ENCODE measurements at places on chromosomes 3 and 15.

GRCh38 chr3:101223016-101223415, 97.4 kb downstream of the IMPG2 start:
- no peak for DNase-seq

DNA sequence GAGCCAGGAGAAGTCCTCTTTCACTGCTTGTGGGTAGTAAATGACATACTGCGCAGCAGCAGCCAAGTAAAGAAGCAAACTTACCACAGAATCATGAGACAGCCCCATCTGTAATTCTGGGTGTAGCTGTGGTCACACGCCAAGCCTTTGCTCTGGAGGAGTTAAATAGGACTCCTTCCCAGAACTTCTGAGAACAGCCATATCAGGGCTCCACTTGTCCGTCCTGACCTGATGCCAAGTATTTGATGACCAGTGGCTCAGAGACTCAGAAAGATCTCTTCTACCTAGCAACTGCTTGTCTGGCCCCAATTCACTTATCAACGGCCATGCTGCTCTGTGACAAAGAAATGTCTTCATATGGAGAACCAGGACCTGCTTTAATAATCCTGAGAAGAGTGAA, 20.6 kb upstream of the GOLIM4 start:
- DNase-seq = no peak

DNA sequence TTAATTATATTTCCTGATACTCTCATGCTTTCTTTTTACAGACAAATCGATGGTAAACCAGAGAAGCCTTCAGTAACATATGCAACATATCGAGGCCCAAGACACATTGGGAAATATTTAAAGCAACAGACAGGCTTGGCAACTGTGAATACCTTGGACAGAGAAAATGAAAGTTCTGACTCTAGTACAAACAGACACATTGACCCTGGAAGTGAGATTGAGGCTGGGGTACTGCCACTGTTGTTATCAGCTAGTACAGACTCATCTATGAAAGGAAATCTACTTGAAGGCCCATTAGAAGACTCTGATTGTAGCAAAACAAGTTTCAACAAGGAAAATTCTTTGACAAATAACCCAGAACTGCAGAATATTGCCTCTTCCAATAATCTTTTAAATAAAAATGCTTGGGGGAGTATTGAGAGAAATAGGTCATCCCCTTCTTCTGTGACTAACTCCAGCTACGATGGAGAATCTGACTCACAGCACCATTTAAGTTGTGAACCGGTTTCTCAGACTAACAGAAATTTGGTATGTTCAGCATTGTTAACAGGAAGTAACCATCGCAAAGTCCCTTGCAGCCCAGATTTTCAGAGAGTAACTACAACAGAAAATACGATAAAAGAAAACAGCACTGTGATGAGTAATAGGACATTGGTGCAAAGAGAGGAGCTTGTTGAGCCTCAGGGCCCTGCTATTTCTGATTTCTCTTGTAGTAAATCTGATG, 50.2 kb downstream of the CRYBG3 start:
- peak; percentile 8 for DNase-seq

- no peak for DNase-seq
Measured at GRCh38 chr15:44798826-44799225, 62.5 kb downstream of the TRIM69 start.

- DNase-seq = peak; percentile 30
Measured at GRCh38 chr15:48570822-48571221, 74.7 kb downstream of the FBN1 start.

DNA sequence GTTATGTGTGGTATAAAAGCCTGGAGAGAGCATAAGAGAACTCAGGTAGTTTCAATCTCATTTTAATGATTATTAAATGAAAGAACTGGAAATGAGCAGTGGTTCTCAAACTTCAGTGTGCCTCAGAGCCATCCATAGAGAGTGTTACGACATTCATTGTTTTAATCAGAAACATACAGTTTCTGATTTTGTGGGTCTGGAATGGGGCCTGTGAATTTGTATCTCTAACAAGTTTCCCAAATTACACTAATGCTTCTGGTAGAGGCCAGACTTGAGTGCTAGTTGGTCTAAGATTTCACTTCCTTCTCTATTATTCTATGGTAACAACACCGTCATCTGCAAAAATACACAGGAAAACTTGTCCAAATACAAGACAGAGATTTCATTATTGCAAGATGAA, 292.0 kb upstream of the NECTIN3 start:
- DNase-seq = no peak

DNA sequence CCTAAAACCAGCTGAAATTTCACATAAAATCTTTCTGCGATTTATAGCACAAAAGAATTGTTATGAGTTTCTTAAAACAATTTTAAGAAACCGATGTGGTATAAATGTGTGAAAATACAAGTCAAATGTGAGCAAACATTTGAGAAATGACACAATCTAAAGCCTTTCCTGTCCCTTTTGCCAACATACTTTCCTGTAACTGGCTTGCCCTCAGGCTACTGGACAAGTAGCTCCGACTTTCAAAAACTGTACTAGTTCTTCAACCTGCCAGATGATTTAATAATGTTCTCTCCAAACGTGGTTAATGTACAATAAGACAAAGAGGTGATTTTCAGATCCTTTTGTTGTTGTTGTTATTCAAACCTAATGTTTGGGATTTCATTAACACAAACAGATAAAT, 105.9 kb upstream of the ARHGEF26 start:
- DNase-seq = no peak

DNA sequence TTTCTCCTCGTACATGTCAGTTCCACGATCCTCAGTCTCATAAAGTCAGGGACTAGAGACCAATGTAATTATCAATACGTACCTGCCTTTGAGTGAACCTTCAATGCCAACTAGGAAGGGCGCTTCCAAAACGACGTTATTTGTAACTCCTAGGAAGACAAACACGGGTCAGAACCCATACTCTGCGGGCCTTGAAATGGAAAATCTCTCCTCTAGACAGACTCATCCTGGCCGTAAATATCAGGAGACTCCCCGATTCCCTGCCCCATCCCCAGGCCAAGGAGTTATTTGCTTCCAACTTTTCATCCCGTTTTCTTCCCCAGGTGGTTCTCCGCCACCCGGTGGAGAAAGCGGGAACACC, 578 bp downstream of the OIP5 start:
- DNase-seq = no peak

DNA sequence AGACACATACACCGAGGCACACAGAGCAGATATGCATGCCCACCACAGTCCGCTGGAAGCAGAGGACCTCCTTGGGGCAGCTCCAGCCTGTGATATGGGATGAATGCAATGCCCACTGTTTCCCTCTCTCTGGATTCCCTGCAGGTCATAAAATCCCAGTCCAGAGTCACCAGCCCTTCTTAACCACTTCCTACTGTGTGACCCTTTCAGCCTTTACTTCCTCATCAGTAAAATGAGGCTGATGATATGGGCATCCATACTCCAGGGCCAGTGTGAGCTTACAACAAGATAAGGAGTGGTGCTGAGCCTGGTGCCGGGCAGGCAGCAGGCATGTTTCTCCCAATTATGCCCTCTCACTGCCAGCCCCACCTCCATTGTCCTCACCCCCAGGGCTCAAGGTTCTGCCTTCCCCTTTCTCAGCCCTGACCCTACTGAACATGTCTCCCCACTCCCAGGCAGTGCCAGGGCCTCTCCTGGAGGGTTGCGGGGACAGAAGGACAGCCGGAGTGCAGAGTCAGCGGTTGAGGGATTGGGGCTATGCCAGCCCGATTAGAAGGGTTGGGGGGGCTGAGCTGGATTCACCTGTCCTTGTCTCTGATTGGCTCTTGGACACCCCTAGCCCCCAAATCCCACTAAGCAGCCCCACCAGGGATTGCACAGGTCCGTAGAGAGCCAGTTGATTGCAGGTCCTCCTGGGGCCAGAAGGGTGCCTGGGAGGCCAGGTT, at the start of gene GNAT1:
Gene GNAT1 (plus strand): TSS at position 675 of the 725 bp plus-strand sequence. CDS start 116 bp downstream, outside the sequence.
- no peak for DNase-seq

DNA sequence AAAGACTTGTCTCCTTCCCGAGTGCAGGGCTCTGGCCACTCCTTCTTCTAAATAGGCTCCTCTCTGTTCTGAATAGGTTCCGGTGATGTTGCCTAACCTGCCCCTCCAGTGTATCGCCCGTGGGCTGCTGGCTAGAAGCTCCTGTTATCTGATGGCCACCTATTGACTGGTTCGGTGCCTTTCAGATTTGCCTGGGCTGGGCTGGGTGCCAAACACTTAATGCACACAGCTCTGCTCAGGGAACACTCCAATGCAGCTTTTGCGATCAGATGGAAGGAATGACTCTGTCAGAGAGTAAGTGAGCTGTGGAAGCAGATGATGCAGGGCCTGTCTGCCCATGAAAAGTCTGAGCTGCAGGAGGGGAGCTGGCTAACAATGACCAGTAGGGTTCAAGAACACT, 112.9 kb downstream of the CORO2B start:
- DNase-seq = no peak

GRCh38 chr15:71386448-71387236, 271.4 kb downstream of the THSD4 start:
- peak; percentile 18 for DNase-seq

GRCh38 chr3:119632216-119632615, 28.2 kb downstream of the POPDC2 start:
- DNase-seq = no peak

- DNase-seq = no peak
Measured at GRCh38 chr3:85875589-85875988, 916.8 kb downstream of the CADM2 start.

DNA sequence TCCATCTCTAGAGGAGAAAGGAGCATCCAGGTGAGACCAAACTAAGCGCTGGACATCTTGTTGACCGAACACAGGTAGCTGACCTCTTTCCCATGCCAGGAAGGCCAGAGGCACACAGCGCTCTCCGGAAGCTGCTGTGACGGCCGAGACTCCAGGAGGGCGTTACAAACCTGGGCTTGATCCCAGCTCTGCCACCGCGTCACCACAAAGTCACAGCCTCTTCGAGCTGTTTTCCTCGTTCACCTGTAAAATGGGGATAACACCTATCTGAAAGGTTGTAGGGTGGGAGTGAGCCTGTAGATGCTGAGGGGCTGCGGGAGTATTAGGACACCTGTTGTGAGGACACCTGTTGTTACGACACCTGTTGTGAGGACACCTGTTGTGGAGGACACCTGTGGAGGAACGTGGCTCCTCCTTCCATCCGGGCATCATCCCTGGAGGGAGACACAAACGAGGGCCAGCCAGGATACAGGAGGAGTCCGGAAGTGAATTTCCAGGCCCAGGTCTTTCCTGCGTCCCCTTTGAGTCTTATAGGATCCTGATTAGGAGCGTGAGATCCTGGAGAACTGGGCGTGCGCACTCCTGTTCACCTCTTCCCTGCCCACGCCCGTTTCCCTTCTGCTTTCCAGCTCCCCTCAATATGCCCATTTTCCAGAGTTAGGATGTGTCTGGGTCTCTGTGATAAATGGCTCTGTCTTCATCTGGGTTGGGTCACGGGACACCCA, 2.3 kb upstream of the MUC4 start:
- DNase-seq = no peak

DNA sequence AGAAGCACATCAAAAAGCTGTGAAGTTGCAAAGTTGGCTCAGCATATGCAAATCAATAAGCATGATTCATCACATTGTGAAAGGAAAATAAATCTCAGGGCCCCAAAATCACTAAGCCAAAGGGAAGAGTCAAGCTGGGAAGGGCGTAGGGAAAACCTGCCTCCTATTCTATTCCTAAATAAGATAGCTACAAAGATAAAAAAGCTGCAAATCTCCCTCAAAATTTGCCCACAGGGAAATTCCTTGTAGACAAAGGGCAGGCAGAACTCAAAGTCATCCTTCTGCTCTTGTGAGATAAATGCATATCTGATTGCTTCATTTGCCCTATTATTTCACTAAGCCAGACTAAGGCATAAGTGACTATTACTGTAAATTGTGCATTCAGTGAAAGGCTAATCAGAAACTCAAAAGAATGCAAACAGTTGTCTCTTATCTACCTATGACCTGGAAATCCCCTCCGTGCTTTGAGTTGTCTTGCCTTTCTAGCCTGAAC, 30.5 kb upstream of the CCNL1 start:
- DNase-seq = no peak

GRCh38 chr3:153260681-153261080, 98.7 kb downstream of the RAP2B start:
- no peak for DNase-seq

DNA sequence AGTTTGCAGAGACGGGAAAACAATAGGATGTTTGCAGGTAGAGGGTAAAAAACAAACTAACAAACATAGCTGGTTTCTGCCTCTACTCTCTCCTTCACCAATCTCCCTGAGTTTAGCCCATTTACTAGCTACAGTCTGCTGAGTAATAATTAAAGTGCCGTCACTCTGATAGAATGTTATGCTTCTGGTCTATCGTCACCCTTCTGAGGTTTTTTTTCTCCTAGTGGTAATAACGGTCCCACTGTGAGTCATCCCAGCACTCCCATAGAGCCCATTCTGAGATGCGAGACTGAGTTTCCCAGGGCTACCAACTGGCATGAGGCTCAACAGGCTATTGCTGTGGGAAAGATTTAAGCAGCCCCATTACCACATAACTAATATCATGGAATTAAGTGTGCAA, 56.4 kb downstream of the PLAAT1 start:
- no peak for DNase-seq

- no peak for DNase-seq
Measured at GRCh38 chr15:45091576-45091975, 22.4 kb downstream of the DUOX2 start.

GRCh38 chr3:63876260-63876659, 12.6 kb downstream of the ATXN7 start:
- no peak for DNase-seq

DNA sequence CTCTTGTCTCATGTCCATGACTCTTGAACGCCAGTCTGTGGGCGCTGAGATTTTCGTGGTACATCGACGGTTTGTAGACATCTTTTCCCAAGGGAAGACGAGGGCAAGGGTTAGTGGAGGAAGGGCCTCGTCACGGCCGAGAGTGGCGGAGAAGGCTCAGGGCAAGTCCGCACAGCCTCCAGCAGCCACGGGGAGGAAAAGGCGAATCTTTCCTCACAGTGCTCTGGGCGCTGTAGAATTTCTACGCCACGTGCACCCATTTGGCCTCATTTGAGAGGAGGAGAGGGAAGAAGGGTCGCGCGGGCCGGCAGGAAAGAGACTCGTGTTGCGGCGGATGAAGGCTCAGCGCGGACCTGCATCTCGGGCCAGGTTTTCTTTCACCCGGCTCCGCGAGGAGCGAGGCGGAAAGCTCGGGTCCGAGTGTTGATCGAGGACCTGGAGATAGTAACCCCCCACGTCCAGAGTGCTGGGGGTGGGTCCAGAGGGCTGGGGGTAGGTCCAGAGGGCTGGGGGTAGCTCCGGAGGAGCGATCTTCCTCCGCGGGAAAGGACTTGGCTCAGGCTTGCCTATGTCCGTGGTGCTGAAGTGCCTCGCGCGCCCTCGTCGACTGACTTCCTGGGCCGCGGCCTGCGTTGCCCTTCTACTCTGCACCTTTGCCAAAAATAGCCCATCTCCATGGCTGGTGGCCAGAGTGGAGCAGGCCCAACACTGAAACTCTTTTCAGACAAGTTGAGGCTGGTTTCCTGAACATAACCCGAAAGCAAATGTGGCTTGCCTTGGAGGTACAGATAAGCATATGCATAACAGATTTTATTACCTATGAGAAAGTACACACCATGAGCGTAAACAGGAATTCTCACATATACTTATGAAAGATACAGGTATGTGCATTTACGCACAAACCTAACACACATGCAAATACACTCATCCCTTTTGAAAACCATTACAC, 1.1 kb downstream of the SLC35G2 start:
- no peak for DNase-seq

Measured in globus pallidus (tissue), 1 donor.